ENCODE measurements at places on chromosomes 5 and 9. TPM values are rescaled to one million over a fixed set of nuclear protein-coding genes. Genes with fewer than 3 reads are reported as not detected.

The LIX1 gene
- total RNA-seq, result not detected

The MCC gene
- total RNA-seq, result 27.1 TPM

- peak; percentile 67 for DNase-seq
These were observed 17.1 kb downstream of the ENG start for GRCh38 chr9:127837346-127837745.

DNA sequence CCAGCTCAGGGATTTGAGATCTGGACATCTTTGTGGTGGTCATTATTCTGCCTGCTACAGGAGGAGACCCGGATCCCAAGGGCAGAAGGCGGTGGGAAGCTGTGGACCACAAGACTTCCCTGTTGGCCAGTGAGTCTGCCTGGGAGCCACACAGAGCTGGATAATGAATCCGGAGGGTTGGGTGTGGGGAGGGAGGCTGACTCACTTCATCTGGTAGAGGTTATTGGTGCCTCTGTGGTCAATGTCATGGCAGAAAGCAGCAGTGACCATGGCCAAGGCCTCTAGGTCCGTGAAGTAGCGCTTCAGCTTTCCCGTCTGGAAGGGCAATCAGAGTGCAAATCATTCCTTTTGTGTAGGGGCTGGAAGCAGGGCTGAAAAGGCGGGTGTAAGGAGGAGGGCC lies 58.5 kb downstream of the PDE6A start:
- no peak for DNase-seq

GRCh38 chr9:137787381-137787780 lies 90.2 kb upstream of the CACNA1B start:
- no peak for DNase-seq

- DNase-seq, result no peak
These were observed 14.6 kb downstream of the CCDC180 start for GRCh38 chr9:97322105-97322504.

The BRINP1 gene
- 0.27 TPM for total RNA-seq

DNA sequence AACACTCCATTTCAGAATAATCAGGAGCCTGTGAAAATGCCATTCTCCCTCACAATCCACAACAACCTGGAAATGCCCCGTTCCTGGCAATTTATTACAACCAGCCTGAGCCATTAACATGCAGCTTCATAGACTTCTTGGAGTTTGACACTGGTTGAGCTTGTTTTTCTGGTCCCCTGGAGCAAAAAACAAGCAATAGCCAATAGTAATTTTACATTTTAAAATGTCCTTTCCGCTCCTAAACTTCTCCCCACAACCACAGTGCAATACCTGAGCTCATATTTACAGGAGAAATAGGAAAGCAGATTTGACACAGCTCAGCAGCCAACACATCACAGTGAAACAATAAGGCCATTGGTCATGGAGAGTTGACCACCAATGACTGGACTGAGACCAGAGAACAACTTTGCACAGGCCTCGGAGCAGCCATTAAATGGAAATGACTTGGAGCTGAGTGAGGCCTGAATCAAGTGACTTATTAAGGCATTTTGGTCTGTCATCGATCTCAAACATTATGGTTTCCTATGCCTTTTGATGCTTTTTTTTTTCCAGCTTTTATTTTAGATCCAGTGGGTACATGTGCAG lies 73.0 kb downstream of the ENC1 start:
- no peak for DNase-seq

The FOXD1 gene
- not detected for total RNA-seq

GRCh38 chr5:133445744-133446143 lies 166.6 kb downstream of the FSTL4 start:
- no peak for DNase-seq

DNA sequence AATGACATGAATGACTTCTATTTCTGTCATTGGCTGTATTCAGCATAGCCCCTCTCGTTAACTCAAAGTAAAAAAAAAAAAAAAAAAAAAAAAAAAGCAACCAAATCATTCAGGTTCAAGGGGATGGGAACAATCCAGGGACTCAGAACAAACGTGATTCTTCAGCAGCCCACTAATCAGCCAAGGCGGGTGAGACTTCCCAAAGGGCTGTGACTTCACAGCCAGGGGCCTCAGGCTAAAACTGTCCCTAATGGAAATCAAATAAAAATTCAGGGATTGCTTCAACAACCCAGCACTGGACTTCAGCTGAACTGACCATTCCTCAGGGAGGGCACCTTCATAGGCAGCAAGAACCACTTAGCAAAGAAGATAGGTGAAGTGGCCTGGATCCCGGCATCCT lies 86.2 kb upstream of the FAM169A start:
- no peak for DNase-seq

GRCh38 chr9:135463140-135463539 lies 16.4 kb upstream of the PPP1R26 start:
- DNase-seq, result no peak

The HRH2 gene
- 58.0 TPM for total RNA-seq

GRCh38 chr5:143066556-143067281 lies 296.5 kb downstream of the ARHGAP26 start:
- peak; percentile 41 for DNase-seq

The DMRTA1 gene
- 0.77 TPM for total RNA-seq

DNA sequence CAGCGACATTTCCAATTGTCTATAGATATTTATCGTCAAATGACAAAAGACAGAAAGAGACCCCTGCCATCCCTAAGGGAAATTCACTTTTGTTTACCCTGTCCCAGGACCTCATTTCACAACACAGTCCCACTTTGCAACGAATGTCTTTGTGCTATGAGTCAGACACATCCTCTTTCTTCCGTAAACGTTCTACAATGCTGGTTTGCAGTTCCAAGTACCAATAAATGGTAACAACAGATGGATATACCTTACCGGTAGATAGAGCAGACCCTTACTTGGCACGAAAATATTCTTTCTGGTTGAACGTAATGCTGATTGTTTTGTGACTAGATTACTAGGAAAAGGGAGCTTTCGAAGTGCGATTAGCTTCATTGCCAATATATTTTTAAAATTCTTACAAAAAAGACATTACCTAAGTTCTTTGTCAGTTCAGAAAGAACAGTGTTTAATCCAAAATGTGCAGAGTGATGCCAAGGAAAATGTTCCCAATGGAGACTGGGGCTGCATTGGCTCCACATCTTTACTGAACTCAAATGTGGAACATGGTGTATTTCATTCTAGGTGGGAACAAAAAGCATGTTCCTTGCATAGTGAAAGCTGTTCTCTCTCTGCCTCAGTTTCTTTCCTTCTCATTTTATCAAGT lies 202.5 kb upstream of the SLC27A6 start:
- no peak for DNase-seq

GRCh38 chr9:124834591-124834990 lies 18.7 kb upstream of the WDR38 start:
- peak; percentile 47 for DNase-seq

- DNase-seq, result no peak
These were observed 2.3 kb downstream of the CRB2 start for GRCh38 chr9:123358181-123358905.

DNA sequence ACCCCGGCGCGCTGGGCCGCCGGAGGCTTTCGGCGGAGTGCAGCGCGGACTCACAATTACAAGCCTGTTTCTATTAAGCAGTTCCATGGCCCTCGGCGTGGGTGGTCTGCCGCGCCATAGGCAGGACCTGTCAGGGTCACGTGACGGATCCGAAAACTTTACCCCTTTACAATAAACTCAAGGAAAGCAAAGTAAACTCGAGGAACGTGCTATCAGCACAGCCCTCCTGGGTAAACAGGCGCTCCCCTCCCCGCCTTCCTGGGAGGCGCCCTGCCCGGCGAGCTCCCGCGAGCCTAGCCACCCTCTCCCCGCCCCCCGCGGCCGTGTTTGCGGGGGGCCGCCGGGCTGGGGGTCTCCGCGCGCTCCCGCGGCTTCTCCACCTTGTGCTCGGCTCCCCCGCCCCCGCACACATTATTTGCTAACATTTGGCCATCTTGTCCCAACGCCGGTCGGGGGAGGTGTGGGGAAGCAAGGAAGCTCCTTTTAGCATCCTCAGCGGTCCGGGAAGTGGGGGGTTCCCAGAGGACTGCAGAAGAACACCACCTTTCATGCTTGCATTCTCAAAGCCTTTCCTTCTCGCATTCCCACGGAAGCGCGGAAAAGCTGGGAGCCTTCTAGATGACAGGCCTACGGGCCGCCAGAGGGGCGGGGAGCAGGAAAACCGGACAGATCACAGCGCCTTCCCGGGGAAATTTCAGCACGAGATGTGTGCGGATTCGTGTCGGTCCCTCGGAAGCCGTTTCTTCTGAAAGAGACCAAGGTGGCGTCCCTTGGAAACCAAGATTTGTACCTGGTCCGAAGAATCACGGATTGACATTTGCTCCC lies at the start of gene PTCH1:
TSS of gene PTCH1 (minus strand) at position 238 of the 825 bp plus-strand sequence.
- peak; percentile 61 for DNase-seq

DNA sequence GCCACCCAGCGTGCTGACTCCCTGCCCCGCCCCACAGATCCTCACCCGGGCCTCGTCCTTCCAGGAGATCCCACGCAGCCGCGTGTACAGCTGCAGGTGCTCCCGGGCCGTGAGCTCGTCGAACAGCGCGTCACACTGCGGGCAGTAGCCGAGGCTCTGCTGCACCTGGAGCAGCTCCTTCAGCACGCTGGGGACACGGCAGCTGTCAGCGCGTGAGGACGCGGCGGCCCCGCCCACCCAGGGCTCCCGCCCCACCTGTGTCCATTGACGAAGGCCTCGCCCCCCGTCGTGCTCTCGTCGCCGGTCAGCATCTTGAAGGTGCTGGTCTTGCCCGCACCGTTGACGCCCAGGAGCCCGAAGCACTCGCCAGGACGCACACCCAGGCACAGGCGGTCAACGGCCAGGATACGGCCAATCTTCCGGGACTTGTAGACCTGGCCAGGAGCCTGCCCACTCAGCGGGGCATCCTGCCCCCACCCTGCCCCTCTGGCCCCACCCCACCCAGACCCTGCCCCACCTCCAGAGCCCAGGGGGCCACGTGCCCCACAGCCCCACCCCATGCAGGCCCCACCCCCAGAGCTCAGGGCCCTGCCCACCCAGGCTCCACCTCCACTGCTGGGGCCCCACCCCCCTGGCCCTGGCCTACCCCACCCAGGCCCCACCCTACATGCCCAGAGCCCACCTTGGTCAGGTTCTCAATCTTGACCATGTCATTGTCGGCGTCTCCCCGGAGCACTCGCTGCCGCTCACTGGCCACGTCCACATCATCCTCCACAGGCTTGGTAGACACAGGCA lies 13.8 kb upstream of the CLIC3 start:
- no peak for DNase-seq

The CAMK2A gene
- 16.6 TPM for total RNA-seq

- DNase-seq, result no peak
These were observed 154.5 kb downstream of the YIPF5 start for GRCh38 chr5:144015961-144016360.

The LCN2 gene
- 0.32 TPM for total RNA-seq

The C6 gene
- total RNA-seq, result 44.6 TPM

The MCIDAS gene
- total RNA-seq, result not detected

DNA sequence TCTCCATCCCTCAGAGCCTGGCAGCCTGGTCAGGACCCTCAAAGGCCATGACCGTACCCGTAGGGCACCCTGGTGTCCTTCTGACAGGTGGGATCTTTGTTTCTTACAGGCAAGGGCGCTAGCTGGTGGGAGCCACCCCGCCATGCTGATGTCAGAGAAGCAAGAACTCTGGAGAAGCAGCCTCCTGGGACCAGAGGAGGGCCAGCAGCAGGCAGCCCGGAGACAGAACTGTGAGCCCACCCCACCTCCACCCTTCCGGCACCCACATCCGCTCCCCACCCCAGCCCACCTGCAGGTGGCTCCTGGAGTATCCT lies 42.2 kb upstream of the IL17B start:
- DNase-seq, result no peak

DNA sequence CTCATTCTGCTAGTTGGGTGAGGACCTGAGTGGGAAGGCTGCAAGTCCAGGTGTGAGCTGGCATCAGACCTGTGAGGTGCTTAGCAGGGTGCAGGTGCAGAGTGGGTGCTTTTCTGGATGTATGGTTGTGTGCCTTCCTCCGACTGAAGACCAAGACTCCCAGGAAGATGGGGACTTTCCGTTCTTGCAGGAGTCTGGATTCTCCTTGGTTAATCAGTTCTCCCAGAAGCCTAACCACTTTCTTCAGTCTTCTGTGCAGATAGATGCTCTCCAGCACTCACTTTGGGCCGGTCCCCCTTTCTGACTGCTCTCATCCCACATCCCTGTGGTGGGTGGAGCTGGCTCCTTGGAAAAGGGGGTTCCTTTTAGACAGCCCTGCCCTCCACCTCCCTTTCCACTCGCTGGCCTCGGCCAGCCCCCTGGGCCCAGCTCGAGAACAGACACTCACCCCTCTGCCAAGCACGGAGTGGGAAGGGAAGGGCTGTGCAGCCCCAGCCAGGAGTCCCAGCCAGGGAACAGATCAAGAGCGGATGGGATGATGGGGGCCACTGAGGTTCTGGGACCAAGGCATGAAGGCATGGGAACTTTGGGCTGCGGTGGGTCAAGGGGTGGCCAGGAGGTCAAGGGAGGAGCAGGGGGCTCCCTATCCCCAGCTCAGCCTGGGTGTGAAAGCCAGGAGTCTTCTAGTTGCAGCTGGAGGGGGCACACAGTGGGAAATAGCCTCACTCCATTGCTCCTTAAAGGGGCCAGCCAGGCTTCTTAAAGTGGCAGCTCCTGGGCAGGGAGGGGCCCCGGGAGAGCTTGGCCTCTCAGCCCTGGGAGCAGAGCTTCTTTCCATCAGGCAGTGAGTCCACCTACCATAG lies 62.4 kb downstream of the FGF18 start:
- DNase-seq, result peak; percentile 63

The UBAC1 gene
- total RNA-seq, result 116 TPM

GRCh38 chr5:127064253-127064840 lies 9.0 kb downstream of the C5orf63 start:
- no peak for DNase-seq

The C5 gene
- 0.69 TPM for total RNA-seq

The IRGM gene
- total RNA-seq, result not detected

The MED27 gene
- total RNA-seq, result 13.5 TPM

The SEC16A gene
- total RNA-seq, result 23.2 TPM

The PCDHGC5 gene
- total RNA-seq, result 3.2 TPM

GRCh38 chr9:133945977-133946753 lies 46.0 kb downstream of the VAV2 start:
- DNase-seq, result peak; percentile 14

The ZNF782 gene
- 4.4 TPM for total RNA-seq

- peak; percentile 50 for DNase-seq
These were observed 4.9 kb upstream of the C7 start for GRCh38 chr5:40904205-40904993.

GRCh38 chr9:5671711-5672353 lies 42.9 kb downstream of the RIC1 start:
- DNase-seq, result no peak

DNA sequence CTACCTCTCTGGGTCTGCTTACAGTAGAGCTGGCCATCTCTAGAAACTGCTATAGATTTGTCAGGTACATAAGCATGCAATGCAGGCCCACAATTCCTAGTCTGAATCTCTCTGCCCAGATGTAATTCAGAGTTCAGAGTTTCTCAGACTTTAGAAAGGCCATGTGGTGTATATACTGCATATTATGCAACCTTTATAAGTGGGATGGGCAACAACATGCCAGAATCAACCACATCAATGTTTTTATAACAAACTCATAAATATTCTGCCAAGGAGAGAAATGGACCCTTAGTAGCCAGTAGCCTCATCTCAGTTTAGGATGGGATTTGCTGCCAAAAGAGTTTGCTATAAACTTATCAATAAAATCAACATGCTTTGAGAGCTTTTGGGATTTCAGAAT lies 78.8 kb downstream of the SLC1A1 start:
- DNase-seq, result no peak

The SYK gene
- total RNA-seq, result 5.1 TPM

The KLF4 gene
- total RNA-seq, result 30.5 TPM

GRCh38 chr9:108476574-108476973 lies 379.2 kb downstream of the ACTL7B start:
- no peak for DNase-seq

Measured in left ventricle myocardium superior (tissue), 1 donor.